ENCODE measurements at places on chromosomes 1 and 21.

DNA sequence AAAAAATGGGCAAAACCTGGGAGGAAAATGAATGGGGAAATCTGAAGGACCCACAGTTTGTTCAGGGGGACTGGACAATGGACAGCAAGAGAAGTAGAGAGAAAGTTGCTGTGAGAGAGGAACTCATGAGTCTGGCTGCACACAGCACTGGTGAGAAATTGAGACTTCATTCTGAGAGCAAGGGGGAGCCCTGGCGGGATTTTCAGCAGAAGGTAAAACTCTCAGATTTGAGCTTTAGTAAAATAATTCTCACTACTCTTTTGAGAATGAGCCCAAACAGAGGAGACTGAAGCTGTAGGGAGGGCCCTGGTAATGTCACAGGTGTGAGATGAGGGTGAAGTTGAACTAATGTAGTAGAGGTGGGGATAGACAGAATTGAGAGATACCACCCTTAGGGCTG is 438.6 kb downstream of the OMA1 start:
- no peak overlapping the region for H3K27ac ChIP-seq
- no peak overlapping the region for H3K4me3 ChIP-seq
- no peaks in the 10 kb centered on the region for H3K36me3 ChIP-seq
- H3K27me3 ChIP-seq: no peaks in the 10 kb centered on the region

DNA sequence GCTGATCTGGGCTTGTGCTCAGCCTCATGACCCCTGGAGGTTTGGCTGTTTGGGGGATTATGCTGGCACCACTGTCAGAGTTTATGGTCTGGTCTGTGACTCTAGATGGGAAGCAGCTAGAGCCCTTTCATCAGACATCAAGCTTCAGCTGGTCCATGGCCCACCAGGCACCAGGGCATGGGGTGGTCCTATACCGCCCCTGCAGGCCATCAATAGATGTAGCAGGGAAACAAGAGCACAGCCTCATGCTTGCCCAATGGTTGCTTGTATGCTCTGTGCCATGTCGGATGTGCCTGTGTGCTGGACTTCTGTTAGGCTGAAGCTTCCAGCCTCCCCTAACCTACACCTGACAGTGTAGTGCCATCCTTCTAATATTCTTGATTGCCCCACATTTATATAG is 71.1 kb upstream of the CD34 start:
- no peaks in the 10 kb centered on the region for H3K27me3 ChIP-seq
- no peaks in the 10 kb centered on the region for H3K4me1 ChIP-seq
- no peak overlapping the region for H3K27ac ChIP-seq
- H3K4me3 ChIP-seq: no peak overlapping the region

- peaks cover 1% of the 10 kb centered on the region for H3K4me1 ChIP-seq
- DNase-seq: peak; percentile 18
- no peak overlapping the region for H3K27ac ChIP-seq
- H3K4me3 ChIP-seq: peak overlapping the region; percentile 32
Observed at GRCh38 chr1:22592919-22593790, 29.9 kb downstream of the EPHA8 start.

DNA sequence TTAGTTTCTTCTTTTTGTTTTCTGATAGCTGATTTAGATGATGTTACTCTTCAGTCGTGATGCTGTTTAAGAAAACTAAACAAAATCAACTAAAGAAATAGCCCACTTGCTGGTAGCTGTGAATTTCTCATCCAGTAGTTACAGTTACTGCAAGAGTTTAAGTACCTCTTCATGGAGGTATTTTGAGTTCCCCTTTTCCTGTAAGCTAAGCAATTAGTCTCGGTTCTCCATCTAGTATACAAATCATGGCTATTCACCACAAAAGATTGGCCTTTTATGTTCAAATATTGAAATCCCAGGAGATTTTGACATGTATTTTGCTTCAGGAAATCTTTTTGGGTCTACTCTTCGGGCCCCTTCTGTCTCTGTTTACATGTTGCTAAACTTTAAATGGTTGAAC is 31.1 kb downstream of the HUNK start:
- H3K4me1 ChIP-seq: peaks cover 3% of the 10 kb centered on the region
- no peak overlapping the region for H3K27ac ChIP-seq
- H3K36me3 ChIP-seq: no peaks in the 10 kb centered on the region
- H3K27me3 ChIP-seq: no peaks in the 10 kb centered on the region

DNA sequence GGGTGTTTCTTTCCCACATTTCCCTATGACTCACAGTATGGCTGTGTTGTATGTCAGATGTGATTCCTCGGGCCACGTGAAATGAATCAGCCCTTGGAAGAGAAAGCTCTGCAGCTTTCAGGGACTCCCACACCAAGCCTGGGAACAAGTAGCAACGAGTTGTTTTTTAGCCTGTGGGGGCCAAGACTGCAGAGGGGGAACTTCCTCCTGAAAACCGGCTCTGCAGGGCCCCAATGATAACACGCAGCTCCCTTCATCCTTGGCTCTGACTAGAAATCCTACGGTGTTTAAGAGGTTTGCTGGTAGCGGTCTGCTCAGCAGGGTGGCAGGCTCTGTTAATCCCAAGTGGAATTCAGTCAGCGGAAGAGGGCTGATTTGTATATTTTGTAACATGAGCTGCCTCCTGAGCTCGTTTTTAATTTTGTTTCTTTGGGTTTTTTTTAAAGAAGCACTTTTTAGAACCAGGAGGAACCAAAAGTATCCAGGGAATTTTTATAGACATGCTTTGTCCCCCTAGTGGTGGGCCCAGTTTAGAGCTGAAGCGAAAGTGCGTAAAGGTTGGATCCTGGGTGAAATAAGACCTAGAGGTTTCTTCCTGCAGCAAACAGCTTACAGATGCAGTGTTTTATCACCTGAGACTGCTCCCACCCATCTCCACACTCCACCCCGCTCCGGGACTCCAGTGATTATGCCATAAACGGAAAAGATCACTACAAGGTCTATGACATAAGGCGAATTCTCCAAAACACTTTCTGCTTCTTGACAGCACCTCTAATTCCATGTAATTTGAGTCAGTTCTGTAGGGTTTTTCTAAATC is 48.8 kb downstream of the LAMC2 start:
- no peaks in the 10 kb centered on the region for H3K27me3 ChIP-seq
- no peak overlapping the region for H3K27ac ChIP-seq
- no peaks in the 10 kb centered on the region for H3K4me1 ChIP-seq
- DNase-seq: peak; percentile 60
- H3K4me3 ChIP-seq: no peak overlapping the region

DNA sequence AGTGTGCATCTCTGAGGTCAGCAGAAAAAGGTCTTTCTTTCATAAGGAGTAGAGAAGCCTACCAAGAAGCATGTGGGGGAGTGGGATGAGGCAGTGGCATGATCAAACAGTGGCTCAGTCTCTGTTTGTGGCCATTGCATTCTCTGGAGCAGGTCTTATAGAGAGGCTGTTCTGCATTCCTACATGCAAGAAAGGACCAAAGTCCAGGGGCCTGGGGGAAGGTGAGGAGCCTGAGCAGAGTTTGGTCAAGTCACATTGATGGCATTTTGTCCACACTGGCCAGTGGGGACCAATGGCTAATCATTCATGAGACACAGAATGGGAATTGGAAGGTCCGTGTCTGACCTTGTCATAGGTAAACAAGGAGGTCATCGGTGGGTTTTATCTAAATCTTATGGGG is 25.4 kb downstream of the MAP10 start:
- H3K36me3 ChIP-seq: no peaks in the 10 kb centered on the region
- no peak for DNase-seq
- no peaks in the 10 kb centered on the region for H3K27me3 ChIP-seq
- no peak overlapping the region for H3K4me3 ChIP-seq

DNA sequence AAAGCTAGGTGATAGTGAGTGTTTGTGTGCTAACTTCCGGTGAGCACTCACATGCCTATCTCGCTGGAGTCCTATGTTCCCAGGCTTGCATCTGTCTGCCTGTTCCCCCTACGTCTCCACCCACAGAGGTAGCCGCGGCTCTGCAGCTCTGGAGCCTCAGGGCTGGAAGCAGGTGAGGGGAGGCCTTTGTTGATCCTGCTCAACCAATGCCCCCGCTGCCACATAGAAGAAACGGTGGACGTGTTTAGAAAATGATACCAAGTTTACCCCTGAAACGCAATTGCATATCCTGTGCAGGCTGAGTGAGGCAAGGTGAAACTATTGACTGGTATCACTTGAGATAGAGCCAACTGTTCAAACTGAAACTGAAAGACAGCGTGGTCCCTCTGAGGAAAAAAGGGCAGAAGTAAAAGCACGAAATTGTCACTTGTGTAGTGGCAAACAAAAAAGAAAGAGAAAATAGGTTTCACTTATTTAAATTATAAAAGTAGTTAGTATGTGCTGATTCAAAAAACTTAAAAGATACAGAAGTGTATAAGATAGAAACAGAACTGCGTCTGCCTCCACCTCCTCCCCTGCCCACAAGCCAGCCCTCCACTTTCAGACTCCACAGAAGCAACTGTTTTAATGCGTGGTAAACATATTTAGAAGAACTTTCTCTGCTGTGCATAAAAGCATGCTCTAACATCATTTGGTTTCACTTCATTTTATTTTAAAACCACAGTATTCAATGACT is 38.6 kb upstream of the ETS2 start:
- no peaks in the 10 kb centered on the region for H3K4me1 ChIP-seq
- DNase-seq: no peak
- H3K4me3 ChIP-seq: no peak overlapping the region
- H3K27ac ChIP-seq: no peak overlapping the region

DNA sequence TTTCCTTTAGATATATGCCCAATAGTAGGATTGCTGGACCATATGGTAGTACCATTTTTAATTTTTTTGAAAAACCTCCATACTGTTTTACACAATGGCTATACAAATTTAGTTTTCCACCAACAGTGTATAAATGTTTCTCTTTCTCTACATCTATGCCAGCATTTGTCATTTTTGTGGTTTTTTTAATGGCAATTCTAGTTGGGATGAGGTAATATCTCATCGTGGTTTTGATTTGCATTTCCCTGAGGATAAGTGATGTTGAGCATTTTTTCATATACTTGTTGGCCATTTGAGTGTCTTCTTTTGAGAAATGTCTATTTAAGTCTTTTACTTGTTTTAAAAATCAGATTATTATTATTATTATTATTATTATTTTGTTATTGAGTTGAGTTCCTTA is 35.5 kb downstream of the PLA2G4A start:
- no peak overlapping the region for H3K4me3 ChIP-seq
- no peaks in the 10 kb centered on the region for H3K4me1 ChIP-seq
- H3K36me3 ChIP-seq: no peaks in the 10 kb centered on the region
- no peak overlapping the region for H3K27ac ChIP-seq

GRCh38 chr1:21552715-21553114 is 43.5 kb downstream of the ALPL start:
- H3K27ac ChIP-seq: no peak overlapping the region
- no peak overlapping the region for H3K4me3 ChIP-seq
- peaks cover 6% of the 10 kb centered on the region for H3K4me1 ChIP-seq

DNA sequence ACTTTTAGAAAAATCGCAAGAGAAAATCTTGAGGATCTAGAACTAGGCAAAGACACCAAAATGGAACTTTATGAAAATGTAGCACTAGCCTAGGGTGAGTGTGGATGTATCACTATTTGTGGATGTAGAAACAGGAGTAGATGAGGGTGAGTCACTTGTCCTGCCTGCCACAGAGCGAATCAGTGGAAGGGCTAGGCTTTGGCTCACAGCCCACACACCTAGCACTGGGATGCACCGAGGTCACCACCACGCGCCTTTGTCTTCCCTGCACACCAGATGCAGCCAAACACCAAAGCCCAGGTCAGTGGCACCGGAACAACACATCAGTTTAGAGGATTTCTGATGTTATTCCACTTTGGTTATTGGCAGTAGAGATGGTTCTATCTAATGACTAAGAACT is 38.2 kb downstream of the PKNOX1 start:
- H3K4me3 ChIP-seq: no peak overlapping the region
- no peak for DNase-seq
- peaks cover 13% of the 10 kb centered on the region for H3K36me3 ChIP-seq
- H3K27ac ChIP-seq: no peak overlapping the region
- H3K4me1 ChIP-seq: no peaks in the 10 kb centered on the region

DNA sequence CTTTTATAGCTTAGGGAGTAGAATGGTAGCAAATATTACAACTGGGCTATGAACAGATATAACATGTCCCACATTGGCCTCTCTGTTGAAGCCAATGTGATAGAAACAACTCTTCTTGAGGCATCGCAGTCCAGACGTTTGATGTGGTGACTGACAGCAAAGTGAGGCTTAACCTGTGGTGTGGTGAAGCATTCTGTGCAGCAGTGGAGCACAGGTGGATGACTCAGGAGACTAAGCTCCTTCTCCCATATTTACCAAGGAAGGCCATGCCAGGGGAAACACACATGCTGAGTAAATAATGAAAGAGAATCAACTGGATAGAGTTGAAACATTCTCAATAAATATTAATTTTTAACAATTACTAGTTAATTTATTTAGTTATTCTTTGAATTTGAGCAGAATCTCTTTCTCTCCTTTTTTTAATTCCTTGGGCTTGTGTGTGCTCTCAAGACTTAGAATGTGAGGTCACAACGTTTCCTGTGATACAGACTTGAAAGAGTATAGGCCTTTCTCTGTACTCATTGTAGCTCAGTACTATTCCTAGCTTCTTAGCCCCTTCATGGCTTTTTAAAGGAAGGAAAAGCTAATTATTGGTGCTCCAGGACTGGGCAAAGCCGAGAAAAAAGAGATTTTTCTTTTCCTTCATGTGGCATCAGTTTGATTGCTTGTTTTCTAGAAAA is 17.6 kb downstream of the CRB1 start:
- H3K27me3 ChIP-seq: no peaks in the 10 kb centered on the region
- no peak for DNase-seq
- no peaks in the 10 kb centered on the region for H3K4me1 ChIP-seq
- no peak overlapping the region for H3K27ac ChIP-seq
- no peak overlapping the region for H3K4me3 ChIP-seq
- no peaks in the 10 kb centered on the region for H3K36me3 ChIP-seq

GRCh38 chr21:30337772-30338171 is 278 bp upstream of the KRTAP27-1 start:
- no peak for DNase-seq
- H3K4me3 ChIP-seq: no peak overlapping the region

- H3K36me3 ChIP-seq: peaks cover 25% of the 10 kb centered on the region
- H3K27ac ChIP-seq: no peak overlapping the region
- no peak overlapping the region for H3K4me3 ChIP-seq
Observed at GRCh38 chr1:45335855-45336324, 4.1 kb upstream of the TOE1 start.

GRCh38 chr1:210053126-210053525 is 115.1 kb downstream of the SYT14 start:
- no peaks in the 10 kb centered on the region for H3K4me1 ChIP-seq
- no peak overlapping the region for H3K27ac ChIP-seq
- DNase-seq: no peak
- H3K27me3 ChIP-seq: no peaks in the 10 kb centered on the region
- no peaks in the 10 kb centered on the region for H3K36me3 ChIP-seq

- H3K4me3 ChIP-seq: no peak overlapping the region
- no peaks in the 10 kb centered on the region for H3K4me1 ChIP-seq
Observed at GRCh38 chr1:215285013-215285800, 202.7 kb downstream of the KCNK2 start.
